Tongue (tissue), 3 donors: ENCODE measurements at places on chromosomes 5 and 9.
A peak's percentile ranks its signal among the peaks of the same experiment; 100 is the strongest.

DNA sequence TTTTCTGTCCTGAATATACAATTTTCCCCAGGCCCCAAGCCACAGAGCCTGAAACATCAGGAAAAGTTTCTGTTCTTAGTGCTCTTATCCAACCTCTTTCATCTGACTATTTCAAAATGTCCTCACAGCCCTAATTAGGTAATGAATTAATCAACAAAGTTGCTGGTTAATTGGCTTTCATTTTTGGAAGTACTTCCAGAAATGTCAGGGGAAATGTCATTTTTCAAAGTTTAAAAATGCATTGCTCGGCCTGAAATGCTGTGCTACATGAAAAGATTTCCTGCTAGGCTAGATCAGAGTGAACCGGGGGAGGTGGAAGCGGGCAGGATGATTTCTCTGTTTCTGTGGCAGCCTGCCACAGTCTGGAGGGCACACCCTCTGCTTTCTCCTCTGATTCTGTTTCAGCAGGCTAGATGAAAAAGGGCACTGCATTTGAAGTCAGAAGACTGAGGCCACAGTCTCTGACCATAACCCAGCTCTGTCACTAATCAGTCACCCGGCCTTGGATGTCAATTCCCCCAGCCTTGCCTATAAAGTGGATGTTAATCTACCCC is 55.9 kb upstream of the BARX1 start:
- DNase-seq = peak; percentile 24

DNA sequence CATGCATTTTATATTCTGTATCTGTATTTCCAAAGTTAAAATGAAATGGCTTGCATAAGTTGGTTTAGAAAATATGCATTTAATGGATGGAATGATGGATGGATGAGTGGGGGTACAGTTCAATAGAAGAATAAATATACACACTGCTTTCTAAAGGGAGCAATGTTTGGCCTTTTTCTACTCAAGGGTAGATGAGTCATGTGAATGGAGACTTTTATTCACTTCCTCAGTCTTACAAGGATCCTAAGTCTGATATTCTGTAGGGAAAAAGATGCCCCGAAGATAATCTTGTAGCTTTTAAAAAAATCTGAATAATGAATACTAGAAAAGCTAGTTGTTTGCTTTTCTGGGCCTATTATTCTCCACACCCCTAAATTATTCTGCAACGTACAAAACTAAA is 2112.1 kb downstream of the MAT2B start:
- DNase-seq = no peak

DNA sequence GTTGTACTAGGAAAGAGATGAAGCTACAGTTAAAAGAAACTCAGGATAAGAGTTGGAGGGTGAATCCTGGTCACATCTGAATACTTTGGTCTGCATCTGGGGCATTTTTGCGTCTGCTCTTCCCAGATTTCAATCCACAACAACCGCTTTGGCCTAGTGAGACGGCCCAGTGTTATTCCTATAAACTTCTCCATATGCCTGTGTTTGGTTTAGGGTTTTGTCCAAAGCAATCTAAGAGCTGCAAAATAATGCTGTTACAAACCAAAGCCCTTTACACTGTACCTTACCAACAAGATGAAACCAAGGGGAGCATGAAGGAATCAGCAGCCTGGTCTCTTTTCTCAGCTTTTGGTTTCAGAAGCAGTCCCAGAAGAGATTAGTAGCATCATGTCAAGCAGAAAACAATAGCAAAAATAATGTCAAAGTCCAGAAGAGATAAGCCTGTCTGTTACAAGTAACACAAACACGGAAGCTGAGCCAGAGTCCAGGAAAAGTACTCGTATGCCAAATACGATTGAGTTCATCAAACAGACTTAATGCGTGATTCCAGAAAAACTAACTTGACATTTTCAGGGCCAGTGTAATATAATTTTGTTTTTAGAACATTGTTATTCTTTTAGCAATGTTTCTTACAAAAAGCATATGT is 379.9 kb upstream of the ACO1 start:
- peak; percentile 5 for DNase-seq

GRCh38 chr9:137046088-137046787 is at the start of gene NPDC1:
Gene NPDC1 (minus strand): TSS chr9:137046177. CDS start chr9:137045989, 188 bp downstream.
- peak; percentile 85 for DNase-seq

GRCh38 chr9:136499935-136500910 is 17.4 kb upstream of the SEC16A start:
- DNase-seq = no peak

DNA sequence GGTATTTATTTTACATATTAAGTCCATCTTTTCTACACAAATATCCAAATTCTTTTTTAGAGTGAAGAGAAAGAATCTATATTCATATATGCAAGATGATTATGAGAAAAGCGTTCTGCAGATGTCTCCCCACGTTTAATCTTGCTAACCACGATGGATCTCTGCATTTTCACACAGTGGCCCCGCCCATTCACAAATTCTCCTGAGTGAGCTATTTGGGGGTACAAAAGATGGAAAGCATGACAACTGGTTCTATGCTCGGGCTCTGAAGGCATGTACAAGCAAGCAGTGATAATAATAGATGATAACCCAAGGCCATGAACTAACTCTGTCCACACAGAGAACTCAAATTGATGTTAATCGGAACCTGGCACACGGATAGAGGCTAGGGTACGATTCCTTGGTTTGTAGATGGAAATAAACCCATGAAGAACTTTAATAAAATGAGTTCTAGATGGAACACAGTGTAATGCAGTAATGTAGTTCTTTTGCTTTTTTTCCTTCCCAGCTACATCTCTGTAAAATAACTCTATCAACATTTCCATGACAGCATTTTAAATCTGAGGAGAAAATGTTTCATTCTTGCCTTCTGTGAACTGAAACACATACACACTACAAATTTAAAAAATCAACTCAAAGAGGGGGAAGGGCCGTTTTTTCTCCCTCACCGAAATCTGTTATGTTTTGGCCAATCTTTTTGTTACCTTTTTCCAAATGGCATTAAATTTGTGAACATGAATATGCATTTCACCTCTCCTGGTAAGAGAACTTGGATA is 851.7 kb upstream of the DMAC1 start:
- DNase-seq = peak; percentile 55

DNA sequence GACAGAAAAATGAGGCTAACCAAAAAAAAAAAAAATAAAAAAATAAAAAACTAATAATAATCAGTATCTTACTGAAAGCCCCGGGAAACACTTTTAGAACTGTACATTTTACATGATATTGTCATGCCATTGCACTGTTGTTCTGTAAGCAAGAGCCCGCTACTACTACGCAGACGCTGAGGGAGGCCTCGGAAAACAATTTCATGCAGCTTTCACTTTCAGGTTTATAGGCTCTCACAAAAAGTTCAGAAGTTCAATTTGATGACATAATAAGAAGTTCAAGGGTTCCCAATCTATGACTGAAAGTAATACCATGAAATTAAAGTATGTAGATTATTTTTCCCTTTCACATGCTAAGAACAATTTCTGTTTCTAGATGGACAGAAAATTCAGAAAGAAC is 318.3 kb upstream of the ITGA1 start:
- peak; percentile 42 for DNase-seq

- peak; percentile 70 for DNase-seq
These were observed 233.1 kb downstream of the ADAMTSL1 start for GRCh38 chr9:18707061-18707461.

DNA sequence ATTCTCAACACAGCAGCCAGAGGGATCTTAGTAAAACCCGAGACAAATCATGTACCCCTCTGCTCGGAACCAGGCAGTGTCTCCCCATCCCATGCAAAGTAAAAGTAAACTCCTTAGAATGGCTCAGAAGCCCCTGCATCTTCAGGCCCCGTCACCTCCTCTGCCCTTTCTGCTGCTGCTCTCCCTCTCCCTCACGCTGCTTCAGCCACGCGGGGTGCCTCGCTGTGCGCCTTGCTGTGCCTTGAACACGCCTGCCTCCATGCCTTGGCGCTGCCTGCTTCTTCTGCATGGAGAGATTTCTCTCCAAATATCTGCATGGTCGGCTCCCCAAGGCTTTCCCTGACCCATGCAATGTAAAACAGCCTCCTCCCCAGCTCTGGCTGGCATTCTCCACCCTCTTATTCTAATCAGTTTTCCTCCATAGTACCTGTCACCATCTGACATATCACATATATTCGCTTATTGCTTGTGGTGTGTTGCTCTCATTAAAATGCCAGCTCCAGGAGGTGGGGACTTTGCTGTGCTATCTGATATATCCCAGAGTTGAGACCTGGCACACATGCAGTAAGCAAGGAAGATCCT is 8.0 kb downstream of the GPRIN1 start:
- no peak for DNase-seq

DNA sequence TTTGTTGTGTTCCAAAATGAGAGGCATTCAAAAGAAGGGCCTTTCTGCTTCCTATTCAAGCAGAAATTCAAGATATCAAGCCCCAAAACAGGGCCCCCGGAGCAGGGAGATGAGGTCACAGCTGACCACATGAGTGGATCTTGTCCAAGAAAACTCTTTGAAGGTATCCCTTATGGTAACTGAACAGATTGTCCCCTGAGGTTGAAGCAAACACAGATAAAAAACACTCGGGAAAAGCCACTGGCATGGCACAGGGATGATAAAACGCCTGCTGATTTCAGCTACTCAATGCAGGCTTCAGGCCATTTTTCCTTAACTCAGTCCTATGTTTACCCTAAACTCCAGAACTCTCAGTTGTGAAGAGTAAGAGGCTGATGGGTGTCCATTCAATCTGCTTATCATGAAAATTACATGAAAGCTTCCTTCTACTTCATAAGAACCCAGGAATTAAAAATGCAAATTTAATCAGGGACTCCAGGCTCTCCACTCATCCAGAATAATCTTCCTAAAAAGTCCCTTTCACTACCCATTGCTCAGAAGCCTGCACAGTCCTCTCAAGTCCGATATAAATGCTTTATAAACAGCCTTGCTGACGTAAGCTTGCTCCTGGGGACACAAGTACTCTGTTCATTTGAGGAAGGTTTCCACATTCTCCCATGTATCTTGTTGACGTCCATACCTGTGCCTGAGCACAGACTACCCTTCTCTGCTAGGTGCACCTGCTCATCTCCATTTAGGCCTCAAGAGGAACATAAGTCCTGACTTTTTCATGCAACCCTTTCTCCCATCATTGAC is 35.9 kb upstream of the SLC1A3 start:
- peak; percentile 61 for DNase-seq

DNA sequence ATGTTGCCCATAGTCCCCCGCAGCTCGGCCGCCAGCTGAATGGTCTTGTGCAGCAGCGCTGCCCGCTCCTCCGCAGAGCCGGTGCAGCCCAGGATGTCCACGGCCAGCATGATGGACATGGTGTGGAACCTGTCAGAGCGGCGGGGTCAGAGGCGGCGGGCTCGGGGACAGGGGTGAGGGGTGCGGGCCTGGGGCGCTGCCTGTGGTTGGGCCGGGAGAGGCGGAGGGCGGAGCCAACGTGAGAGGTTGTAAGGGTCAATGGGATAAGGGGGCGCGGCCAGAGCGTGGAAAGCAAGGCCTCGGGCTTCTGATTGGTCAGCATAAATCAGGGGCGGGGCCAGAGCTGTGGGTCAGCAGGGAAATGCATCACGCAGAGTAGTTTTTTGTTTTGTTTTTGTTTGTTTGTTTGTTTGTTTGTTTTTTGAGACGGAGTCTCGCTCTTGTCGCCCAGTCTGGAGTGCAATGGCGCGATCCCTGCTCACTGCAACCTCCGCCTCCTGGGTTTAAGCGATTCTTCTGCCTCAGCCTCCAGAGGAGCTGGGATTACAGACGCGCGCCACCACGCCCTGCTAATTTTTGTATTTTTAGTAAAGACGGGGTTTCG is 6.8 kb upstream of the TOR2A start:
- DNase-seq = peak; percentile 43

DNA sequence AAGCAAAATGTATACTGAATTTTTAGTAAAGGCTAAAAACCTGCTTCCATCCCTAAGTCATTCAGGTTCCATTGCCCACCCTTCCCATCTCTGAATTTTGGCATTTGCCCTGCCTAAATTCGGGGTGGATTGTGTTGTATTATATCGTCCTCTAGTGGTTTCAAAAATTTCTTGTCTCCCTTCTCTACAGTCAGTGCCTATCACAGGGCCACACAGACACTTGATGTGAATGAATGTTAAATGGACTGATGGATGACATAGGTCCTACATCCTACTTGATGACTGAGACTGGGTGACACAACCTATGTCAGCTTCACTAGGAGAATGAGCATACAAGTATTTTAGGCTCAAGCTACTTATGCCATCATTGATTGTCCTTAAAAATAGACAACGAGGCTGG is 45.6 kb upstream of the SLC30A5 start:
- DNase-seq = peak; percentile 13
